ENCODE measurements at places on chromosomes 5 and 9. TPM values are rescaled to one million over a fixed set of nuclear protein-coding genes. Genes with fewer than 3 reads are reported as not detected.

DNA sequence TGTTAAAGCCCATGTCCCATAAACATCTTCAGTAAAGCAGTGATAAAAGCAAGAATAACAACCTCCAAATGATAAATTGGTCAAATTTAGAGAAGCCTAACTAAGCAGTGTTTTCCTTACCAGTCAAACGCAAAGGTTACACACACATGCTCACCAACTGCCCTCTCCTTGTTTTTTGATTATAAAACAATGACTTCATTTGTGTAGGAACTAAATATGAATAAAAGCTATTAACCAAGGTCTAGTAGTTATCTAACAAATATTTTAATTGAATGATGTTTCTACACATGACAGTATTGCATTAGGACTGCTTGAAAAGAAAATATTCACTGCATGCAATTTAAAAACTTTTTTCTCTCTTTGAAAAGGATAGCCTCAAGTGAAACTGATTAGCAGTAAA is 36.7 kb downstream of the PCA3 start:
- DNase-seq: no peak

The SLC35A4 gene
- 0.71 TPM for total RNA-seq

The TMEFF1 gene
- total RNA-seq: 1.9 TPM

DNA sequence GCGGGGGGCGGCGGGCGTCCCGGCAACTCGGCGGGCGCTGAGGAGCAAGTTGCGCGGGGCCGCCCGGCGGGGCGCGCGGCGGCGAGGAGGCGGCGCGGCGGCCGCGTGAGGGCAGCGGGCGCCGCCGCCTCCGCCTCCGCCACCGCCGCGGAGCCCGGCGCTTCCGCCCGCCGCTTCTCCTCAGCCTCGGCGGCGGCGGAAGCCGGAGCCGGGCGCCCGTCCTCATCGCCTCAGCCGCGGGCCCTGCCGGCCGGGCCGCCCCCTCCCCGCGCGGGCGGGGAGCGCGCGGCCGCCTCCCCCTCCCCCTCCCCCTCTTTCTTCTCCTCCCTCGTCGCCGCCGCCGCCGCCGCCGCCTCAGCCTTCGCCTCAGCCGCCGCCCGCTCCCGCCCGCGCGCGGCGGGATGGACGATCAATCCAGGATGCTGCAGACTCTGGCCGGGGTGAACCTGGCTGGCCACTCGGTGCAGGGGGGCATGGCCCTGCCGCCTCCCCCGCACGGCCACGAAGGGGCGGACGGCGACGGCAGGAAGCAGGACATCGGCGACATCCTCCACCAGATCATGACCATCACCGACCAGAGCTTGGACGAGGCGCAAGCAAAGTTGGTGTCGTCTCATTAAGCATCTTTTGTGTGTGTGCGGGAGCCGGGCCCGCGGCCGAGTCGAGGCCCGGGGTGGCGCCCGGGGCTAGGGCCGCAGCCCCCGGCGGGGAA is at the start of gene PBX3:
Gene PBX3, plus strand, starts transcription at position 321 of the 712 bp plus-strand sequence.
- DNase-seq: no peak

DNA sequence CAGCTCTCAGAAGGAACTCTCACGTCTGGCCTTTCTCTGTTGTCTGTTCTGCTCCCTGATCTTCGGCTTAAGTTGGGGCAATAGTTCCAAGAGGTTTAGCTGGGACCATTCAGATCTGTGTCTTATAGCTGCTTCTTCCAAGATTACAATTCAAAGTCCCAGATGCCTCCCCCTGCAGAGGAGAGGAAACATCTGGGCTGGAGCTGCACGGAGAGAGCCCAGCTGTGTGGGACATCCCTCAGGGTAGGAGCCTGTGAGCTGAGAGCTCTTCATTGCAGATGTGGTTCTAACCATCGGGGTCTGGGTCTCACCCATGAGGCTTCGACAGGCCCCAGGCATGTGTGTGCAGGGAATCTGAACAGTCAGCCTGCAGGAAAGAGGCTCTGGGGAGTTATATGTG is 9.0 kb upstream of the PHF19 start:
- no peak for DNase-seq

DNA sequence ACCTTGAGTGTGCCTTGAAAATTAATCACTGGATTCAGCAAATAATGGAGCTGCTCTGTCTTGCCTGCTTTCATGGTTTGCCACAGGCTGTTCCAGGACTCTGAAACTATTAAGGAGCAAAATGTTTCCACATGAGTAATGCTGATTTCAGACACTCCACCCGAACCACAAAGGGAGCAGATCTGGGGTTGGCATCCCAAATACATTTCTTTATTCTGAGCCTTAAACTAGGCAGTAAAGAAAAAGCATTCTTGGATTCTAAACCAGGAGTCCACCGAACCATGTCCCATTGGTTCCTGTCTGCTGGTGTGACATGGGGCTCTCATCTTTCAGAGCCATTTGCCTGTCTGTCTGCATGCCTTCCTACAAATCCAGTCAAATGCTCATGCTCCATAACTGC is 10.1 kb upstream of the C1QTNF3 start:
- no peak for DNase-seq

- DNase-seq: no peak
Observed at GRCh38 chr9:136606687-136607333, 55.9 kb upstream of the EGFL7 start.

GRCh38 chr5:102811972-102812371 is 56.9 kb downstream of the PAM start:
- no peak for DNase-seq

DNA sequence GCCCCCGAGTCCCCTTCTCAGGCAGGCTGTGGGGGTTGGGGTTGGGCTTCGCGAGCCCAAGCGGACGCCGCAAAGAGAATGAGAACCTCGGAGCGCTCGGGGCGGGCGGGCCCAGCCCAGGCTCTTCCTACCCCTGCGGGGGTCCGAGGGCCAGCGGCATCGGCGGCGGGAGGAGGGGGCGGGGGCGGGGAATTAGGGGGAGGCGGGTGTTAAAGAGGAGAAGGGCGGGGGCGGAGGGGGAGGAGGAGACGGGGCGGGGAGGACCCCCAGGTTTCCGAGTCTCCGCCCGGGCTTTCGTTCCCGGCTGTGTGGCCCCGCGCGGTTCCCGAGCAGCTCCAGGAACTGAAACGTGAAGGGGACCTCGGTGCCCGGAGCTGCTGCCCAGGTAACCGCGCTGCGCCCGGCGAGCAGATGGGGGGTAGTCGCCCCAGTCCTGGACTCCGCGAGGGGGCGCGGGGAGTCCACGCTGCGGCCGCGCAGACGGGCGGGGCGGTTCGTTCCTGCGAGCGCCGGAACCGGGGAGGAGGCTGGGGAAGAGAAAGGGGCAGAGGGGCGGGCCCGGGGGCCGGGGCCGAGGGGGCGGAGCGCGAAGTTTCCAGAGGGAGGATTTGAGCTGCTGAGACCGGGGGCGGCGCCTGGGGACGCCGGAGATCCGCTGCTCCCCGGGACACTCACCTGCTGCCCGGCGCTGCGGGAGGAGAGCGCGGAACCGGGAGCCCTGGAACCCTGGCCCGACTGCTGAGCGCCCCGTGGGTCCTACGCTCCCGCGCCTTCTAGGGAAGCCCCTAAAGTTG is 38.4 kb upstream of the PLEKHG4B start:
- DNase-seq: no peak

- no peak for DNase-seq
Observed at GRCh38 chr5:25763781-25764180, 1119.0 kb upstream of the CDH10 start.

DNA sequence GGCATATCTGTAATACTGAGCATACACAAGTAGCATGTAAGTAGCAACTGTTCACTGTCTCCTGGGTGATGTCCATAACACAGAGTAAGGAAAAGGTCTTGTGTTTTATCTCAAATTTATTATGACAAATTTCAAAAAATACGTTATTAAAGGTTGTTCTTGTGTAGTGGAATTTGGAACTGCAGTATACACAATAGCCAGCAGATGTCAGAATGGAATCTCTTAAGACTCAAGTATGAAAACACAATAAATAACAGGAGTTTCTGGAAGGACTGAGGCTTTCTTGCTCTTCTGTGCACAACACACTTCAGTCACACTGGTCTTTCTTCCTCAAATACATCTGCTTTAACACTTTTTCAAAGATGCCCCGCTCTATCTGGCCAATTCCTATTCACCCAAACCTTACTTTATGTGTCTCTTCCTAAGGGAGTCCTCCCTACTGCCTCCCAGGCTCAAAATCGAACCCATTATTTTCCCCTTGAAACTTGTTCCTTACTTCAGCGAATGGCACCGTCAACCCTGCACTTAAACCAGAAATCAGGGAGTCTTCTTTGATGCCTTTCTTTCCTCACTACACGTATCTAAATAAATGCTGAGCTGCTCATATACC is 6.5 kb upstream of the FBXO10 start:
- peak; percentile 40 for DNase-seq

All from HepG2 (cell line).